ENCODE measurements at places on chromosomes 2 and 18.

- DNase-seq = no peak
Measured at GRCh38 chr18:13388586-13389490, 170.3 kb downstream of the LDLRAD4 start.

GRCh38 chr2:18855027-18855426, 265.7 kb upstream of the NT5C1B start:
- DNase-seq = peak; percentile 6

- DNase-seq = no peak
Measured at GRCh38 chr2:170481201-170481600, 233.9 kb upstream of the SP5 start.

- DNase-seq = no peak
Measured at GRCh38 chr2:20543469-20544152, 96.7 kb downstream of the RHOB start.

GRCh38 chr2:10169581-10169980, 47.0 kb downstream of the RRM2 start:
- DNase-seq = no peak

DNA sequence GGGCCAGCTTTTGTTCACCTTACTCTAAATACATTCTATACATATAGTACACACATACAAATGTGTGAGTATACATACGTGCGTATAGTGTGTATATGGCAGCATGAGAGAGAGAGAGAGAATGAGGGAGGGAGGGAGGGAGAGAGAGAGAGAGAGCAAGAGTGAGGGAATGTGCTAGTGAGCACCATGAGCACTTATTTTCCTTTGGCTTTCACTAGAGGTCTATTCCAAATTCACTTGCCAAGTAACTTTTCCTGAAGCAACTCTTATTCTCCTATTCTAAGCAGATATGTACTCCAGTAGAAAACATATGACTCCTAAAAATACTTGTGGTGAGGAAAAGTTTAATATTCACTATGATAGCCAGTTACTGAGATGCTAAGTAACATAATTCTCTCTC, 85.7 kb downstream of the COBLL1 start:
- DNase-seq = no peak

GRCh38 chr2:46094689-46095088, 202.5 kb upstream of the EPAS1 start:
- no peak for DNase-seq

DNA sequence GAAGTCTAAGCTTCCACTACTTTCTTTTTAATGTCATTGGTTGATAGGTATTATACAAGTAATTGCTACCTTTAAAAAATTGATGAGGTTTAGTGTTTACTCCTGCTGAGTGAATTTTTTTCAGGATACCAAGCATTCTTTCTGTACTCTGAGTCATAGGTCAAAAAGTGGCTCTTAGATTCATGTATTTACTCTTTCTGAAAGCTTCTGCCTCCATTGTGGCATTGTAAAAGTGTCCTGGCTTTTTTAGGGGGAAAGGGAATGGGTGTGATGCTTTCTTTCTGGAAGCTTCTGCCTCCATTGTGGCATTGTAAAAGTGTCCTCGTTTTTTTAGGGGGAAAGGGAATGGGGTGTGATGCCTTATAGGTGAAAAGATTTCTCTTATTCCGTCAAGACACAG, 286.5 kb downstream of the LPIN1 start:
- no peak for DNase-seq
